ENCODE measurements at places on chromosomes 13 and 19.

GRCh38 chr19:48779636-48780035 lies 24.3 kb downstream of the FGF21 start:
- DNase-seq = no peak

DNA sequence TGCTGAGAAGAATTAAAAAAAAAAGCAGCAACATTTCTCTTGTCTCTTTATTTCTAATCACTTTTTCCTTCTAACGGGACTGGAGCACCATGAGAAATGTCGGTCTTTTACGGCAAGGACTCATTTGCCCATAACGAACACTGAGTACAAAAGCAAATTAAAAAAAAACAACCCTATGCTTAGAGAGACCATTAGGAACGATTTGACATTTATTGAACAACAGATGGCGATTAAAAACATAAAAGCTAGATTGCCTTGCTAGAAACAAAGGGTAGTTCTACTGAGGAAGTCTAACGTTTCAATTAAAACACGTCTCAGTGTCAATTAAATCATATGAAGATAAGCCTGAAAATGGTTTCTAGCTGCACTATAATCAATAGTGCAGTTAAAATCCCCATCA lies 51.1 kb downstream of the OLFM4 start:
- no peak for DNase-seq

GRCh38 chr13:42548731-42549551 lies 25.0 kb upstream of the TNFSF11 start:
- peak; percentile 44 for DNase-seq

GRCh38 chr13:78194904-78195639 lies 276.4 kb upstream of the EDNRB start:
- DNase-seq = no peak

DNA sequence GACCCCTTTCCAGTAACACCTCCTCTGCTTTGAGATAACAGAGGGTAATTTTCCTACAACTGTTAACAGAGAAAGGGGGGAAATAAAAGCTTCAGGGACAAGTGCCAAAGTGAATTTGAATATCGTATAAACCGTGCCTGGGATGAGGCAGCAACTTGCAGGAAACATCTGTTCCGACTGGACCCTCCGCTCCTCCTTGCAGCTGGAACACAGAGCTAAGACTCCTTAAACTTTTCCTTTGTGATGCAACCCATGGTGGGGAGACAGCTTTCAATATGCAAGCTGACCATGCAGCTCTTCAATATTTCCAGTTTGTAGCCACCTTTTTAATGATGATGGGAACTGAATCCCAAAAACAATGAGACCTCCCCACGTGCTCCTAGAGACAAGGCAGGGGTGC lies 432.6 kb downstream of the ZNF536 start:
- DNase-seq = no peak

GRCh38 chr19:12748489-12748888 lies 3.1 kb upstream of the BEST2 start:
- no peak for DNase-seq

DNA sequence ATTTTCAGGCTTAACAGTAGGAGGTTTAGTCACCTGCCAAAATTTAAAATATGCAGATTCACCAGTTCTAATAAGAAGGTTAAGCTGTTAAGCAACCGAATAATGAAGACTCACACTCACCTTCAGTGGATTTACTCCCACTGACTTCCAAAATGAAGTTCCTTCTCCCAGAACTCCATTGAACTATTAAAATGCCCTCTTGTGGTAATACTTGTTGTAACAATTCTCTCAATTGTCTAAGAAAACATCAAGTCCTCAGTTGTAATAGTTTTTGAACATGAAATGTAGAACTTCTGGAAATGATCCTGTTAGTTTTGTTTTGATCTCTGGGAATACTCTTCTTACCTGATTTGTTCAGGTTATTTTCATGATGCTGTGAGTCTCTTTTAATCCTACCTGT lies 522.0 kb upstream of the ATXN8OS start:
- no peak for DNase-seq

DNA sequence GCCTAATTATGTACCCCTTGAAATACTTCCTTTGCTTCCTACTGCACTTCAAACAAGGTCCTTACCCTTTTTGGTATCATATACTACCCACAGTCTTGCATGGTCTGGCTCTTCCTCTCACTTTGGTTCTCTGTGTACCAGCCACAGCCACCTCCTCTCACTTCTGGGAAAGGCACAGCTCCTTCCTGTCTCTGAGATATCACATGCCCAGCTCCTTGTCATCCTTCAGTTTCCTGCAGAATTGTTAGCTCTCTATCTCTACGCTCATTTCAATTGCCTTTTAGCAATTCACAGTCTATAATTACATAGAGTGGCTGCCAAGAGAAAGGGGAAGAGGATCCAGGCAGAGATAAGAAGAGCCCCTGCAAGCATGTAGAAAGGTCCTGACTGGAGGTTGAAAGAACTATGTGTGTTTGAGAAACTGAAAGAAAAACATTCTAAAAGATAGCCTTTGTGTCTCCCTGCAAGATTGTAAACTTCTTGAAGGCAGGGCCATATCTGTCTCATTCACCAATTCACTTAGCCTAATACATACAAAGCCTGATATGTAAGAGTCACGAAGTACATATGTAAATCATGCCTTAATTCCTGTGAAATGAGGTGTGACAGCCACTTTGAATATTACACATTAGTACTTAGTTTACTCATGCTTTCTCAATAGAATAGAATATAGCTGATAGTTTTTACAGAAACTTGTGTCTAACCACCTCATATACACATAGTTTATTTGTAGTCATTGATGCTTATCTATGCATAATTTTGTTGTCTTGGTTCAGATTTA lies 933.1 kb downstream of the DIAPH3 start:
- DNase-seq = no peak

GRCh38 chr13:90800082-90800746 lies 547.3 kb upstream of the MIR17HG start:
- DNase-seq = no peak

DNA sequence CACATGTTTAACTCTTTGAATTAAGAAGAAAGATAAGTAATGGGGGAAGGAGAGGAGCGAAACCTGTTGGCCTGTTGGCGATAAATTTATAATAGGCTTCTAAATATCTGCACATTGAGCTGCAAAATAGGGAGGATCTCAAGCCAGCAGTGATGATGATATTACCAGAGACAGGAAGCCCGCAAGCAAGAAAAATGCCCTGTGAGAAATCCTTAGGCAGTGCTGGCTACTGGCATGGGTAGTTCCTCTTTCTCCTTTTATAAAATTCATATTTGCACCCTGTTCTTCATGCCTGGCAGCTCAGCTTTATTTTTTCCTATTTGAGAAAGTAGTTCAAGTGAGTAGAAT lies 858 bp upstream of the USP12 start:
- no peak for DNase-seq

- DNase-seq = no peak
These were observed 100.3 kb upstream of the DOCK9 start for GRCh38 chr13:99078017-99078771.

DNA sequence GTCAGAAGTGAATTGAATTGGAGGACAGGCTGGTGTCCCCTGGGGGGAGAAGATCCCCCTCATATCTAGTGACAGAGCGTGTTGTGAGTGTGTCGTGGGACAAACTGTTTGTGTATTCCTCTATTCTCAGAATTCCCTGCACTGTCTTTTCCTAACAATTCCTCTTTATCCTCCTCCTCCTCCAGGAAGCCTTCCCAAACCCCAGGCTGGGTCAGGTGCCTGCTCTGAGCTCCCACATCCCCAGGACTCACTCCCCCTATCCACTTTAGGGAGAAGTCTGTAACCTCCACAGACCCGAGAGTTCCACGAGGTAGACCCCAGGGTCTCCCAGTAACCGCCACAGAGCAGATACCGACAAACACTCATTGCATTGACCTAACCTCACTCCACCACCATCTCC lies 15.1 kb upstream of the BICRA start:
- no peak for DNase-seq

- no peak for DNase-seq
These were observed 36.8 kb downstream of the NFIX start for GRCh38 chr19:13031917-13032623.

GRCh38 chr19:17227798-17228367 lies 1.9 kb downstream of the OCEL1 start:
- no peak for DNase-seq

GRCh38 chr19:14809272-14810057 lies 25.5 kb downstream of the OR7A5 start:
- DNase-seq = no peak

DNA sequence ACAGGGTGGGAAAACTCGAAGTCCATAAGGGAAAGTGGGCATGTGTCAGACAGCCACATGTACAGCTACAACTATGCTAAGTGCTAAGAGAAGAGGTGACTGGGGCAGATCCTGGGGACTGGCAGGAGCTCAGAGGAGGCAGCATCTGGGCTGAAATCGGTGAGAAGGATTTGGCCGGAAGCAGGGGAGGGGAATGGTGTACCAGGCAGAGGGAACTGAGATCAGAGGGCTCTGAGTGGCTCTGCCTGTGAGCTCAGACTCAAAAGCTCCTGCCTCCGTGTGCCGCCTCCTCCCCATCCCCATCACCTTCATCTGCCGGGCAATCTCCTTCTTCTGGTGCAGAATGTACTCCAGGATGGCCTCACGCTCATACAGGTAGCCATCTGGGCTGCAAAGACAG lies 21.8 kb downstream of the NOSIP start:
- DNase-seq = no peak

GRCh38 chr19:5534787-5535586 lies 32.8 kb downstream of the TINCR start:
- DNase-seq = peak; percentile 46

DNA sequence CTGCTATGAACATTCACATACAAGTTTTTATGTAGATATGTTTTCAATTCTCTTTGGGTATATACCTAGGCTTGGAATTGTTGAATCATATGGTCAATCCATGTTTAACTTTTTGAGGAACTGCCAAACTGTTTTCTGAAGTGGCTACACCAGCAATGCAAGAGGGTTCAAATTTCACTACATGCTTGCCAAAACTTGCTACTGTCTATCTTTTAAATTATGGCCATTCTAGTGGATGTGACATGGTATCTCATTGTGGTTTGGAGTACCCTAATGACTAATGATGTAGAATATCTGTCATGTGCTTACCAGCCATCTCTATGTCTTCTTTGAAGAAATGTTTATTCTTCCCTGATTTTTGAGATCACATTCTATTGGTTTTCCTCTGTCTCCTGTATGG lies 860.3 kb downstream of the DIAPH3 start:
- no peak for DNase-seq

DNA sequence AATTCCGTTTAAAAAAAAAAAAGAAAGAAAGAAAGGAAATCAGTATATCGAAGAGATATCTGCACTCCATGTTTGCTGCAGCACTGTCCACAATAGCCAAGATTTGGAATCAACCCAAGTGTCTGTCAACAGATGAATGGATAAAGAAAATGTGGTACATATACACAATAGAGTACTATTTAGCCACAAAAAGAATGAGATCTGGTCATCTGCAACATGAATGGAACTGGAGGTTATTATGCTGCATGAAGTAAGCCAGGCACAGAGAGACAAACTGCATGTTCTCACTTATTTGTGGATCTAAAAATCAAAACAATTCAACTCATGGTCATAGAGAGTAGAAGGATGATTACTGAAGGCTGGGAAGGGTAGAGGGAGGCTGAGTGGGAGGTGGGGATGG lies 16.3 kb downstream of the ZNF565 start:
- no peak for DNase-seq

- DNase-seq = no peak
These were observed 6.6 kb upstream of the ZNF428 start for GRCh38 chr19:43625918-43626579.

- DNase-seq = no peak
These were observed 7.8 kb downstream of the MKNK2 start for GRCh38 chr19:2043251-2043641.

- no peak for DNase-seq
These were observed 16.6 kb downstream of the GTF2F2 start for GRCh38 chr13:45136741-45137504.

DNA sequence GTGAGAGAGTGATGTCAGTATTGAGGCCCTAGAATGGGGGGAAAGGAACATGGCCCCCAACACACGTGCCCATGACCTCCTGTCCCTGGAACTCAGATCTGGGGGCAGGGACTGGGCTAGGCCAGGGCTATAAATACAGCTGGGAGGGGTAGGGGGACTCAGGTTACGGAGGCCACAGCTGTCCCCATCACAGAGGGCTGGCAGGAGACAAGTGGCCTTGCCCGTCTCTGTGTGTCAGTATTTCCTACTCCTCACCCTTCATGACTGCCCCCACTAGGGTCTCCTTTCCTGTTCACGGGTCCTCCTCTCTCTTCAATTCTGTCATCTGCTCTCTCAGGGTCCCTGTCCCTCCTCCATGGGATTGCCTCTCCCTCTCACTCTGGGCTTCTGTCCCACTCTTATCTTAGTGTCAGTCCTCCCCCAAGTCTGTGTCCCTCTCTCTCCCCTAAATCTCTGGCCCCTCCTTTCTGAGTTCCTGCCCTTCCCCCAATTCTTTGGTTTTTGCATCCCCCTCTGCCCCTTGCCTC lies 687 bp upstream of the HRC start:
- DNase-seq = peak; percentile 47

- no peak for DNase-seq
These were observed 71.2 kb downstream of the GNG7 start for GRCh38 chr19:2631213-2631821.

DNA sequence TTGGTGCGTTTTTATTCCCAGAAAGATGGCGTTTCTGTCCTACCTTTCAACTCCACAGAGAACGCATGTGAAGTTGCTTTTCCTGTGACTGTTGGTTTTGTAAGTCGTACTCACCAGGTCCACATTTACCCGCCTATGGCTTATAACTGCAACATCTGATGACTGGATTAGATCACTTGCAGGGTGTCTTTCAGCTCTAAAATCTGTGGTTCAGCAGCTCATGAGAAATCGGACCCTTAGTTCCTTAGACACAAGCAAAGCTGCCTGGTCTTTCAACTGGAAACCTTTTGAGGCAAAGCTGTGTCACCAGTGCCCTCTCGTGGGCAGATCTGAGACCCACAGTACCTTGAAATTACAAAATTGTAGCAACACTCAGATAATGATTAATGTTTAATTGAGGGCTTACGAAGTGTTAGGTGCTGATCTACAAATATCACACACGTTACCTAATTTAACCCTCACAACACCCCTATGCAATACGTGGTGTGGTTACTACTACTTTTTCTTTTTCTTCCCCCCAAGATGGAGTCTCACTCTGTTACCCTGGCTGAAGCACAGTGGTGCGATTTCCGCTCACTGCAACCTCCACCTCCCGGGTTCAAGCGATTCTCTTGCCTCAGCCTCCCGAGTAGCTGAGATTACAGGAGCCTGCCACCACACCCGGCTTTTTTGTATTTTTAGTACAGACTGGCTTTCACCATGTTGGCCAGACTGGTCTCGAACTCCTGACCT lies 65.4 kb downstream of the RUBCNL start:
- peak; percentile 64 for DNase-seq

GRCh38 chr13:73220966-73221720 lies 162.3 kb downstream of the KLF5 start:
- no peak for DNase-seq
